BJ (cell line): ENCODE measurements at places on chromosomes 7 and 10.
A peak's percentile ranks its signal among the peaks of the same experiment; 100 is the strongest.

DNA sequence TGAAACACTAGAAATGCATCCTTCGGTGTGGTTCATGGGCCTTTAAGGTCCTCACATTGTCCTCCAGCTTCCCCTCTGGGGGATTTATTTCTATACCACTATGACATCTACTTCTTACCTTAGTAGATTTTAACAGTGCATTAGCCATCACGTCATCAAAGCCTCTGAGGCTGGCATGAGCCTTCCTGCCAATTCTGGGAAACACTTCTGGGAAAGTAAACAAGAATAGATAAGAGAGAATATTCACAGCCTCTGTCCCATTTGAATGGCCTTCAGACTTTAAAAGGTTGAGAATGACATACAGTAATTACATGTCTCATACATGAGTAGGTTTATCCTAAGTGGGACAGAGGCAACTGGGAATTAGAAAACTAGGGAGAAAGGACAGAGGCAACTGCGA, 89.7 kb downstream of the AMPH start:
- no peak for DNase-seq

- DNase-seq = peak; percentile 96
Observed at GRCh38 chr7:30750683-30751650, 968 bp upstream of the INMT start.

DNA sequence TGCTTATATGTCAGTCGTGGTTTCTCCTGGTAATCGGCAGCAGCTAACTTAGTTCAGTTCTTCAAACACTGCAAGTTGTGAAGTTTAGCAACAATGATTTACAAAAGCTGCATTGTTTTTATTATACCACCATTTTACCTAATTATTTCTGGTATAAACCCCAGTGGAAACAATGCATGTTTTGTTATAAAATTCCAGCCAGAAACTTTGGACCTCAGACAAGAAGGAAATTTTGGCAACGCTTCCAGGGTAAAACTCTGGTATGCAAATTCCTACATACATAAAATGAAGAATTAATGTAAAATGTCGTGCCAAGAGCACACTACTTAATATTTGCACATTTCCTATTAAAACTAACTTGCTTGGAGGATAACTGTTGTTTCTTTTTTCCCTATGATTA, 277.4 kb upstream of the LYZL1 start:
- no peak for DNase-seq

DNA sequence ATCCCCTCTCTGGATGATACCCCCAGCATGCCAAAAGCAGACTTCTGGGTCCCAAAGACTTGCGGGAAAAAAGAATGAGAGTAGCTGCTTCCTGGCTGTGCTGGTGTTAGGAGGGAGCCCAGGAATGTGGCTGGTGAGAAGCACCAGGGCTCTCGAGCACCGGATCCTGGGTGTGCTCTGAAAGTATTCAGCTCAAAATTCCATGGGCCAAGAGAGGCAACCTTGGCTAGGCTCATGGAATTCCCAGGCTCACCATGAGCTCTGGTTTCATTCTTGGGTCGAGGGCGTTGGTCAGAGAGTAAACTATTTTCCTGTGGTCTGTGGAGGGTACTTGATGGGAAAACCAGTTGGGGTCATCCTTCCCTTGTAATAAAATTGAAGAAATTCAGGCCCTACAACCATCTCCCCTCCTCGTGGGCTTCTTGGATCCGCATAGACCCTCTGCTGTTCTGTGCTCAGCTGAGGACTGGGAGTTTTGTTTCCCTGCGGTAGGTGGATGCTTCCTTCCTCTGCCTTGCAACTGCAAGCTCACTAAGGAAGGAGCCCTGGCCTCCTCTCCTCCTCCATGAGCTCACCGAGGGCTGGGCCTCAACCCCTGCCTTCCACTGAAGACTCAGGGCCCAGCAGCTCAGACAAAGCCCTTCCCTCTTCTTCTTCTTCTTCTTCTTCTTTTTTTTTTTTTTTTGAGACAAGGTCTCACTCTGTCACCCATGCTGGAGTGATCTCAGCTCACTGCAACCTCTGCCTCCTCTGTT, 34.5 kb upstream of the AQP1 start:
- DNase-seq = no peak

- no peak for DNase-seq
Observed at GRCh38 chr7:145557805-145558204, 558.8 kb upstream of the CNTNAP2 start.

GRCh38 chr7:47677664-47678063, 95.8 kb upstream of the TNS3 start:
- no peak for DNase-seq

DNA sequence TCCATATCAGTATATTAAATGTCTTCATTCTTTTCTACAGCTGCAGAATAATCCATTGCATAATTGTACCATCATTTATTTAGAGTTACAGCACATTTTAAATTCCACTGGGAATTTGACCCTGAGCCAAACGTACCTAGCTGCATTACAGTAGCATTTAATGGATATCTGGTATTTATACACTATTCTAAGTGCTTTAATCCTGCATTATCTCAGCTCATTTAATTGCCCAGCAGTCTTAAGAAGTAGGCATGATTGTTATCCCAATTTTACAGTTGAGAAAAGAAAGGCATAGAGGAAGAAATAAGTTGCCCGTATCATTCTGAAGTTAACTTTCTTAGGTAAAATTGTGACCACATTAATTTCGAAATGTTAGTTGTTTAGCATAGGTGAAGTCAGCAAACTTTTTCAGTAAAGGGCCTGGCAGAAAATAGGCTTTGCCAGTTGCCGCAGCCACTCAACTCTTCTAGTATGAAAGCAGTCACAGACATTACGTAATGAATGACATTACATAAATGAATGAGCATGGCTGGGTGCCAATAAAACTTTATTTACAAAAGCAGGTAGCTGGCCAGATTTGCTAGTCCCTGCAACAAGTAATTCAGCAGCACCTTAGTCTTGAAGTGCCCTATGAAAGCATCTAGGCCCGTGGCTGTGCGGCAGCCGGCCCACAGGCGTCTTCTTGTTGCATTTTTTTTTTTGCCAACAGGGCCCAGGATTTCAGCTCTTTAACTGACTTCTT, 30.0 kb downstream of the GUSB start:
- no peak for DNase-seq

DNA sequence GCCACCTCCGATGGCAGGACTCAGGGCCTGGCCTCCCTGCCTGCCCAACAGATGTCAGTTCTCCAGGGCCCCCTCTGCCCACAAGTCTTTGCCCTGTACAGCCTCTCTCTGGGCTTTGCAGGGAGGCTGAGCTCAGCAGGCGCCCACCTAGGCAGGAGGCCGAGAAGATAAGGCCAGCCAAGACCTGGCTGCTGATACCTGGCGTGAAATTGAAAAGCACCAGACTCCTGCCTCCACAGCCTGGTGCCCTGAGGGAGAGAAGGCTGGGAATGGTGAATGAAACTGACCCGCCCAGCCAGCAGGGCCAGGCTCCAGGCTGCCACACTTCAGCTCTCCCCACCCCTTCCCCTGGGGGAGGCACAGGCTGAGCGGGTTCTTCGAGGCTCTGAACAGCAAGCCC, 145.8 kb downstream of the CDH23 start:
- no peak for DNase-seq

- no peak for DNase-seq
Observed at GRCh38 chr7:44471436-44471835, 19.0 kb downstream of the NUDCD3 start.

- no peak for DNase-seq
Observed at GRCh38 chr10:36621346-36621745, 504.1 kb upstream of the ANKRD30A start.

DNA sequence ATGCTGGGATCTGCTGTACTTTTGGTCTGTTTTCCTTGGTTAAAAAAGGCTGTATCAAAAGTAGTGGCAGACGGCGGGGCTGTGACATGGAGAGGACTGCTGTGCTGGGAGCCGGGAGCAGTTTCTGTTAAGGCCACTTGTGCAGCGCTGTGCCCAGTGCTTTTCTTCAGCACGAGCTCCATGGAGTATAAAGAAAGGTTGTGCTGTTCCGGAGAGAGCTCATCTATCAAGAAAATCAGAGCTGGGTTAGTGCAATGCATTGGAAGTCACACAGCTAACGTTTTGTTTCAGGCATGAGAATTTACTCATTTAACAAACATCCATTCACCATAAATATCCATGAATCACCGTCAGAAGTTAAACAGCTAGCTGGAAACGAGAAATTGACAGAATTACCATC, 62.0 kb downstream of the KIAA1549 start:
- no peak for DNase-seq

GRCh38 chr10:96740141-96740540, 19.8 kb upstream of the PIK3AP1 start:
- no peak for DNase-seq

- no peak for DNase-seq
Observed at GRCh38 chr10:67763499-67764011, 67.6 kb upstream of the CTNNA3 start.

- no peak for DNase-seq
Observed at GRCh38 chr10:46019569-46020343, 10.7 kb downstream of the NCOA4 start.

GRCh38 chr10:52864201-52865106, 91.9 kb upstream of the MBL2 start:
- DNase-seq = peak; percentile 89

GRCh38 chr7:57449904-57450303, at the start of gene ZNF716:
Gene ZNF716 (plus strand): TSS chr7:57450177. CDS start chr7:57450289, 112 bp downstream.
- DNase-seq = no peak

DNA sequence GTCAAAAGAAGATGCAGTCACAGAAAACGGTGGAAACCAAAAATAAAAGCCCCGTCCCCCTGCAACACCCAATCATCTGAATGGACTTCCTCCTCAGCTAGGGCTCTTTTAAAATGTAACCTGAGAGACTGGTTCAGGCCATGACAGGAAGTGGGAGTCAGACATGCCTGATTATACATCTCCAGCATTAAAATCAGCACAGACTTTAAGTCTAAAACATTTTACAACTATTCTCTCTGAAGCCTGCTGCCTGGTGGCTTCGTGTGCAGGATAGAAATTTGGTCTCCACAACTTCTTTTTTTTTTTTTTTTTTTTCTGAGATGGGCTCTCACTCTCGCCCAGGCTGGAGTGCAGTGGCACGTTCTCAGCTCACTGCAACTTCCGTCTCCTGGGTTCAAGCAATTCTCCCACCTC, 30.3 kb downstream of the HACD1 start:
- DNase-seq = no peak

- no peak for DNase-seq
Observed at GRCh38 chr7:137934176-137934826, 67.6 kb downstream of the CREB3L2 start.

- peak; percentile 75 for DNase-seq
Observed at GRCh38 chr10:120422457-120422856, 34.6 kb upstream of the PLPP4 start.

- DNase-seq = no peak
Observed at GRCh38 chr7:153934629-153935028, 117.6 kb upstream of the DPP6 start.

GRCh38 chr7:138957217-138957616, 24.0 kb downstream of the KIAA1549 start:
- DNase-seq = no peak

DNA sequence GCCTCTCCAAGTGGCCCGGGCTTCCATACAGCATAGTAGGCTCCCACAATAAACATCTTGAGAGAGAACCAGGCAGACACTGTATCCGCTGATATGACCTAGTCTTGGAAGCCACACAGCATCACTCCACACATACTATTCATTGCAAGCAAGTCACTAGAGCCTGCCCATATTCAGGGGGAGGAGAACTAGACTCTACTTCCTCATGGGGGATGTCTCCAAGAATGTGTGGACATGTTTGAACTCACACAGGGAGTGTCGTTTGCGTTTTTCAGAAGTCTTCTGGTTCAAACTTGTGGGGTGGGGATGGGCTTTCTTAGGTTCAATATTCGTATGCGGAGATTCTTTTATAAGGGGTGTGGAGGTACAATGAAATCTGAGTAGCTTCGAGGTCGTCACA, 232.6 kb upstream of the HABP2 start:
- DNase-seq = no peak

DNA sequence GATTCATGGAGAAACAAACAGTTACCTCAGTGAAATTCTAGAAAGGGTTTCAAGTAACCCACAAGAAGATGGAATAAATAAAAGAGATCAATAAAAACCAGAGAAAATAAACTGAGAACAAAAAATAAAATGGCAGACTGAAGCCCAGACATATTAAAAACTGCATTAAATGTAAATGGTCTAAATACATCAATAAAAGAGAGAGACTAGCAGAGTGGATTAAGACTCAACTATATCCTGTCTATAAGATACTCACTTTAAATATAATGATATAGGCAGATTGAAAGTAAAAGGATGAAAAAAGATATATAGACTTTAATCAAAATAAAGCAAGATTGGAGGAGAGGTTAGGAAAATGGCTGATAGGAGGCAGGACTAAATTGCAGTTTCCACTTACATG, 18.8 kb upstream of the EBF3 start:
- DNase-seq = no peak

- DNase-seq = no peak
Observed at GRCh38 chr10:38143587-38143986, 49.5 kb downstream of the ZNF37A start.

DNA sequence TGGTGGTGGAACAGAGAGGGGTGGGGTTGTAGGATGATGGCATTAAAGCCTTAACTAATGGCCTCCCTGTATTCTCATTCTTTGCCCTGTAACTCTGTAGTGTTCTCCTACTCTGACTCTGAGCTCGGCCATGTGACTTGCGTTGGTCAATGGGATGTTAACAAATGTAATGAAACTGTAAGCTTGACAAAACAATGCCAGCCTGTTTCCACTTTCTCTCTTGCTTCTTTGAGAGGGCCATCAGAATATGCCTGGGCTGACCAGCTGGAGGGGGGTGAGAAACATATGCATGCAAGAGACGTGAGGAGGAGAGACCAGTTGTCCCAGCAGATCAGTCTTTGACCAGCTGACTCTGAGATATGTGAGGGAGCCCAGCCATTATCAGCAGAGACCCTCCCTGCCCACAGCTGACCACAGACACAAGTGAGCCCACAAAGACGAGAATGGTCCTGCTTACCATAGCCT, 100.6 kb downstream of the ICA1 start:
- no peak for DNase-seq

DNA sequence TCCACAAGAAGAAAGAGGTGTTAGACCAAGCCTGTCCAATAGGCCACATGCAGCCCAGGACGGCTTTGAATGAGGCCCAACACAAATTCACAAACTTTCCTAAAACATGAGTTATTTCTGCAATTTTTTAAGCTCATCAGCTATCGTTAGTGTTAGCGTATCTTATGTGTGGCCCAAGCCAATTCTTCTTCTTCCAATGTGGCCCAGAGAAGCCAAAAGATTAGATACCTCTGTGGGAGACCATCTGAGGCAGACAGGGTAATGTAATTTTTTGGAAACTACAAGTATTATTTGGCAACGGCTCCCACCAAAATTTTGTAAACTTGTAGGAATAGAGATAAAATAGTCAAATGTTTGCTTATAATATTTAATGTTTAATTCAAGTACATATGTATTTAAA, 153.8 kb downstream of the SRPK2 start:
- DNase-seq = no peak

GRCh38 chr7:38102507-38102906, 75.5 kb upstream of the STARD3NL start:
- DNase-seq = peak; percentile 17
